Stimulated activated CD8-positive, alpha-beta memory T cell treated with anti-CD3 and anti-CD28 coated beads, Interleukin-2, amount 100 ng/mL, for 1 hour (primary cell): ENCODE measurements at places on chromosomes 7 and 10.
A peak's percentile ranks its signal among the peaks of the same experiment; 100 is the strongest.

DNA sequence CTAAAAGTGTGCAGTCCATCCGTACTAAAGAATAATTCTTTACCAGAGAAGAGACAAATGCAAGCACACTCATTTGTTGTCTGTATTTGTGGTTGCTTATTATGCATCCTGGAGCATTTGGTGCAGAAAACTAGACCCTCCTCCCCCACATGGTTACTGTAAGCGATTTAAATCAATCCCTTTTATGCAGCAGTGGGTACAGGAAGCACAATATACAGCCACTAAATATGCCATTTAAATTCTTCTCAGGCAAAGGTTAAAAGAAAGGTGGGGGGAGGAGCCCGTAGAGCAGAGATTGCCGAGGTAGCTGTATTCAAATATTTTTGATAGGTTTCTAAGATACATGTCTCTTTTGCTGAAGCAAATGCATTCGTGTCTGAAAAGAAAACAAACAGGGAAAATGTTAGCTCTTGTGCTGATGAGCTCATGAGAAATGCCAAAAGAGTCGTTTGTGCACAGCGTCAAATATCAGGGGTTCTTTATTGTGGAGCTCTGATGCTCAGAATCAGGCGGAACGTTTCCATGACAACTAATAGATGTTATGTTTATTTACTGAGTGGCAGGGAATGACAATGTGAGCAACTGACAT is 131.3 kb upstream of the NPVF start:
- DNase-seq, result no peak

GRCh38 chr7:158442260-158442659 is 145.4 kb downstream of the PTPRN2 start:
- no peak for DNase-seq

DNA sequence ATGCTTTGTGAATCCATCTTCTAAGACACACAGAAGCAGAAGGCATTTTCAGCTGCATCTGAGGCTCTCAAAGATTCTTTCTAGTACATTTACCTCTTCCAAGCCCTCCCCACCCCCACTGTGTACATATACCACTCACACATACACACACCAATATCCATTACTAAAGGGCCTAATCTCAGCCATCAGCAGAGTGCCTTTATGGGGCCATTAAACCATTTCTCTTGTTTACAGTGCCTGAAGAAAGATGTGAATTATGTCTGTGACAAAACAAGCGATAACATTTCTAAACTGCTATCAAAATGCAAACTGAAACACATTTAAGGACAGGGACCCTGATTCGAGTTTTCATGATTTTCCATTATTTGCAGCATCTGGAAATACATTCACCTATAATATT is 40.0 kb downstream of the ETV1 start:
- DNase-seq, result no peak

DNA sequence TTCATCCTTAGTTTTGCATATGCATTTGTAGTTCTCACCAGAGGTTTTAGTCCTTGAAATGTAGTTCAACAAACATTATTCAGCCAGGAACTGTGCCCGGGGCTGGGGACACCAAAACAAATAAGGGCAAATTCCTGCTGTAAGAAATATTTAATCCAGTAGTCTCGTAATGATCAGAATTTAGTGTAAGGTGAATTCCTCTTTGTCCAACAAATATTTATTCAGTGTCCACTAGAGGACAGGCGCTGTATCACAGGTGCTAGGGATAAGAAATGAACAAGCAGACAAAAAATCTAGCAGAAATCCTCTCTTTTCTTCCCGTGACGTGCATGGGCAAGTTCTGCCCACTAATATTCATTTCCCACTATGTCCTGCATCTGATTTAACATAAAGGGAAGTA is 17.6 kb downstream of the LGI1 start:
- DNase-seq, result no peak

- no peak for DNase-seq
Observed at GRCh38 chr7:153188630-153189029, 429.1 kb downstream of the ACTR3B start.

- DNase-seq, result no peak
Observed at GRCh38 chr10:28981007-28981406, 303.7 kb downstream of the BAMBI start.

DNA sequence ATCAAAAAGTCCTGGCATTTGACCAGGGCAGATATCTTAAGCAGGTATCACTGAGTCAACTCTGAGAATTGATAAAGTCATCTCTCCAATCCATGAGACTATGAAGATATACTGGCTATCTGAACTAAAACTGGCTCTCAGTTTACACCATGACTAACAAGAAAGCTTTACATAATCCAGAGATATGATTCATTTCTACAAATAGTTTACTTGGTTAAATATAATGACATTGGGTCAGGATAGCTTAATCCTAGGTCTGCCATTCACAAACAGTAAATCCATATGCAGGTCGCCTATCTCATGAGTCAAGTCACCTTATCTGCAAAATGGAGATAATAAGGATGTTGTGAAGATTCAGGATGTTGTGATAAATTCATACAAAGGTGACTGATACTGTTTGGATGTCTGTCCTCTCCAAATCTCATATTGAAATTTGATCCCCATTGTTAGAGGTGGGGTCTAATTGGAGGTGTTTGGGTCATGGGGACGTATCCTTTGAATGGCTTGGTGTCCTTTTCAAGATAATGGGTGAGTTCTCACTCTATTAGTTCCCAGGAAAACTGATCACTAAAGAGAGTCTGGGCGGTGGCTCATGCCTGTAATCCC is 117.4 kb downstream of the JMJD1C start:
- no peak for DNase-seq

DNA sequence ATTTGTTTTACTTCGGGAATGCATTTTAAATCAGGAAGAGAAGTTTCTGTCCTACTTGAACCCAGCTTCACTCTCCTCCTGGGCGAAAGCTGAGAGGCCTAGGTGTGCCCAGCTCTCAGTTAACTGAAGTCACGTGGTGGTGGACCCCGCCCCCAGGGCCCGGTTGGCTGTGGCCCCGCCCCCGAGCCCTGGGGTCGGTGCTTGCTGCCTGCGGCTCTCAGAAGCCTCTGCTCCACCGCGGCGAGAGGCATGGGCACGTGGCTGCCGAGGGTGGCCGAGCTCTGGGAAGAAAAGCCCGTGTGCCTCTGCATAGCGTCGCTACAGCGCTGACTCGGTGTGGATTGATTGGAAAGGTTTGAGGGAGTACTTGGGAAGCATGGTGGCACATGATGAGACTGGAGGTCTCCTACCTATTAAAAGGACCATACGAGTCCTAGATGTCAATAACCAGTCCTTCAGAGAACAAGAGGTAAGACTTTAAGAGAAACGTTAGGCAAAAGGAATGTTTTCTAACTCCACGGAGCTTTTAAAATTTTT is 34.1 kb downstream of the NET1 start:
- DNase-seq, result peak; percentile 60

DNA sequence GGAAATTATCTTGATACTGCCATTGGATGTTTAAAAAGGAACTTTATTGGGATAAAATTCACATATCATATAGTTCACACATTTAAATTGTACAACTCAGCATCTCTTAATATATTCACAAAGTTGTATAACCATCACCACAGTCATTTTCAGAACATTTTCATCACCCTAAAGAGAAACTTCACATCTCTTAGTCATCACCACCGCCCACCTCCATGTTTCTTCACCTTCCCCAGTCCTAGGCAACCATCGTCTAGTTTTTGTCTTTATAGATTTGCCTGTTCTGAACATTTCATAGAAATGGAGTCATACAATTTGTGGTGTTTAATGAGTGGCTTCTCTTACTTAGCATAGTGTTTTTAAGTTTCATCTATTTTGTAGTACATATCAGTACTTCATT is 96.6 kb downstream of the ANKRD30A start:
- no peak for DNase-seq

DNA sequence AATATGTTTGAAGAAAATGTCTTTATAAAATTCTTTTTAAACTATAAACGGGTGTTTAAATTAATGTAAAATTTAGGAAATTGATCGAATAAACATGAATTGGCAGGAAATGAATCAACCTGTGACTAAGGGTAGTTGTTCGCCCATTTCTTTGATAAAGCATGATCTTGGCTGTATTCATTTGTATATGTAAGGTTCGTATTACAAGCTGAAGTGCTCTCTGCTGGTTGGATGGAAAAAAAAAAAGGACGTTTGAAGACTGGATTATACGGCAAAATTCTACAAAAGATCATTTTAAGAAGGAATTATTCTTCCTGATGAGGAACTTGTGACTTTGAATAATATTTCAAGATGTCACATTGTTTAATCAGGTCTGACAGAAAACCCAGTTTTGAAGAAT is 185.4 kb upstream of the ANK3 start:
- DNase-seq, result no peak

DNA sequence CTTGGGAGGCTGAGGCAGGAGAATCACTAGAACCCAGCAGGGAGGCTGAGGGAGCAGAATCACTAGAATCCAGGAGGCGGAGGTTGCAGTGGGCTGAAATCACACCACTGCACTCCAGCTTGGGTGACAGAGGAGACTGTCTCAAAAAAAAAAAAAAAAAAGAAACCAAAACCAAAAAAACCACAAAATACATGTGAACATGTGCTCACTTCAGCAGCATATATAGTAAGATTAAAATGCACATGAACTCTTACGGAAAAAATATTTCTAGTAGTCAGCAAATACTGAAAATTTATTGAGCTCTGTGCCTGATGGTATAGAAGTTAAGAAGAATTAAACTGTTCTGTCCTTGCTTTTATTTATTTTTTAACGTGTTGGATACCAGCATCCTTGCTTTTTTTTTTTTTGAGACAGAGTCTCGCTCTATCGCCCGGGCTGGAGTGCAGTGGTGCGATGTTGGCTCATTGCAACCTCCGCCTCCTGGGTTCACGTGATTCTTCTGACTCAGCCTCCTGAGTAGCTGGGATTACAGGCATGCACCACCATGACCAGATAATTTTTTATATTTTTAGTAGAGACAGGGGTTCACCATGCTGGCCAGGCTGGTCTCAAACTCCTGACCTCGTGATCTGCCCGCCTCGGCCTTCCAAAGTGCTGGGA is 9.6 kb upstream of the ZNF487 start:
- no peak for DNase-seq

- DNase-seq, result no peak
Observed at GRCh38 chr7:93958216-93958615, 36.7 kb downstream of the GNG11 start.
